ENCODE measurements at places on chromosomes 2 and 18. TPM values are rescaled to one million over a fixed set of nuclear protein-coding genes. Genes with fewer than 3 reads are reported as not detected.

ABCG8 gene
- polyA plus RNA-seq: 0.11 TPM

CKAP2L gene
- polyA plus RNA-seq: not detected

PSMA8 gene
- polyA plus RNA-seq: 0.07 TPM

ZNF385B gene
- polyA plus RNA-seq: 5.0 TPM

SERPINB12 gene
- not detected for polyA plus RNA-seq
